ENCODE measurements at places on chromosomes 6 and 20.
A peak's percentile ranks its signal among the peaks of the same experiment; 100 is the strongest.

GRCh38 chr20:16135630-16136029 is 437.6 kb downstream of the KIF16B start:
- no peak for DNase-seq

DNA sequence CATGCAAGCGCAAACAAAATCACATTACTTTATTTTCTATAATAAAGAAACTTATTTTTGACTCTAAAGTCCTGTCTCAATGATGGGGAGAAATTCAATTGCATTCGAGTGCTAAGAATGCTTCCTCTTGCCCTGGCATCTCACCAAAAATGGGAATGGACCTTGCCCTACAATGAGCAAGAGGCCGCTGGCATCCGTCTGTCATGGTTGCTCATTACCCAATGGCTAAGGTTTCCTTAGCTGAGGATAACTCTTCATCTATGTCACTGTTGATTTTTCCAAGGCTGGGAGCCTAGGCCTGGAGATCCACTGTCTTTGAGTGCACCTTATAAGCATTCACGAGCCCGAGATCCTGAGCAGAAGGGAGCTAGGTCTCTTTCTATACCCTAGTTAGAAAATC is 471.3 kb upstream of the NRSN1 start:
- DNase-seq: no peak

DNA sequence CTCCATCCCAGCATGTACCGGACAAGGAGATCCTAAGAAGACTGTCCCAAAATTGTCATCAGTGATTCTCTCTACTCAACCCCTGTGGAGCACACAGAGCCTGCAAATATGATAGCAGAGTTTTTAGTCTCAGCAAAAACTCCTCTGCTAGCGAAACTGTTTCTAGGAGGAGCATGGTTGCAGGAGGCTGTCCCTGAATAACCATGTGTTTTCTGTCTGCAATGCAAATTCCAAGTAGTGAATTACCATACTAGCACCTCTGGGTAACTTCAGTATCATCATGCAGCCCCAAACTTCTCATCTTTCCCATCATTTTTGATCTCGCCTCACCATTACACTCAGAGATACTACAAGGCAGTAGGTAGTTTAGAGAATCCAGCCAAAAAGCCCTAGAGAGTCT is 24.8 kb upstream of the WFDC12 start:
- no peak for DNase-seq

- no peak for DNase-seq
Observed at GRCh38 chr6:4829089-4829488, 52.9 kb downstream of the CDYL start.

GRCh38 chr6:30022189-30022588 is 38.9 kb upstream of the POLR1H start:
- no peak for DNase-seq

- no peak for DNase-seq
Observed at GRCh38 chr20:51697096-51697826, 70.9 kb downstream of the ATP9A start.

GRCh38 chr20:61874421-61875068 is 191.1 kb downstream of the TAF4 start:
- no peak for DNase-seq

GRCh38 chr6:37741757-37742400 is 44.2 kb upstream of the MDGA1 start:
- DNase-seq: no peak

GRCh38 chr6:32167154-32167760 is 2.9 kb downstream of the EGFL8 start:
- no peak for DNase-seq

GRCh38 chr20:44495802-44496481 is 20.3 kb downstream of the TTPAL start:
- DNase-seq: no peak

DNA sequence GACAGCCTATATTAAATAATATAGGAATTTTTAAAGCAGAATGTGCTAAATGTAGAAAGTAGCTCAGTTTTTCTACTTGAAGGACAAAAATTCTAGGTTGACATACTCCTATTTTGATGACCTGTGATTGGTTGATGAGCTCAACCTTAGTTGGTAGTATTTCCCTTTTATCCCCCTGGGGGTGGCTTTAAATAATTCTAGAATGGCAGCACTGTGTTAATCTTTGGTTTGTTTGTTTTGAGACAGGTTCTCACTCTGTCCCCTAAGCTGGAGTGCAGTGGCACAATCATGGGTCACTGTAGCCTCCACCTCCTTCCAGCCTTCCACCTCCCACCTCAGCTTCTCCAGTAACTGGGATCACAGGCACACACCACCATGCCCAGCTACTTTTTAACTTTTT is 29.2 kb downstream of the FARS2 start:
- DNase-seq: no peak

GRCh38 chr6:13535306-13535705 is 39.1 kb upstream of the SIRT5 start:
- DNase-seq: no peak

GRCh38 chr6:31400467-31401289 is 2.7 kb upstream of the MICA start:
- peak; percentile 48 for DNase-seq

- DNase-seq: no peak
Observed at GRCh38 chr6:57432919-57433684, 115.7 kb downstream of the PRIM2 start.

DNA sequence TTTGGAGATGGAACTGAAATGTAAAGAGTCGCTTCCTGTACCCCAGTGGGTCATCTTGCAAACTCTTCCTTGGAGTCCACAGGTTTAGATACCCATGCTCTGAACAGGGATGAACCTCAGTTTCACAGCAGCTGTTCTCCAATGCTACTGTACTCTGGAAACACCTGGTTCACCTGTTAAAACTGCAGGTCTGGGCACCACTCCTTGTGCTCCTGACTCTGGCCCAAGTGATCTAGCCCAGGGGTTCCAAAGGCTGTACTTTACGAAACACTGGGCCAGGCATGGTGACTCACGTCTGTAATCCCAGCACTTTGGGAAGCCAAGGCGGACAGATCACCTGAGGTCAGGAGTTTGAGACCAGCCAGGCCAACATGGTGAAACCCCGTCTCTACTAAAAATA is 102.1 kb downstream of the ATP9A start:
- no peak for DNase-seq
